ENCODE measurements at places on chromosomes 1 and 21.

- DNase-seq: no peak
Measured at GRCh38 chr21:38280867-38281266, 24.1 kb downstream of the KCNJ15 start.

- DNase-seq: no peak
Measured at GRCh38 chr1:188584119-188584518, 1755.4 kb downstream of the PLA2G4A start.

DNA sequence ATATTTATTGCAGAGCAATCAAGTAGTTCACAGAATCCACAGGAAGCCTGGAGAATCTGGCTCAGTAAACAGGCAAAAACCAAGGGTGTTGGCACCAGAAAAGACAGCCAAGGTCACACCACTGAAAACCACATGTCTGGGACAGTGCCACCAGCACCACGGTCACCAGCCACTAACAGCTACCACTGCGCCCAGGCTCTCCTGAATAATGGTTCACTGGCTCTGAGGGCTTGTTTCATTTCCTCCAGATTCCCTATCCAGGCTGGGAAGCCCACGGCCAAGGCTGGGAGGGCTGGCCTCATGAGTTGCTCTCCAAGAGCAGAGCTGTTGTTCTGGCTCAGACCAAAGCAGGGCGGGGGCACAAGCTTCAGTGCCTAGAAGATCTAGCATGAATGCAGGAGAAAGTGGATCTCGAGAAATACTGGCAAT lies 54.5 kb upstream of the PTGFRN start:
- no peak for DNase-seq

GRCh38 chr1:228313536-228314277 lies 92.9 kb downstream of the TRIM11 start:
- no peak for DNase-seq

DNA sequence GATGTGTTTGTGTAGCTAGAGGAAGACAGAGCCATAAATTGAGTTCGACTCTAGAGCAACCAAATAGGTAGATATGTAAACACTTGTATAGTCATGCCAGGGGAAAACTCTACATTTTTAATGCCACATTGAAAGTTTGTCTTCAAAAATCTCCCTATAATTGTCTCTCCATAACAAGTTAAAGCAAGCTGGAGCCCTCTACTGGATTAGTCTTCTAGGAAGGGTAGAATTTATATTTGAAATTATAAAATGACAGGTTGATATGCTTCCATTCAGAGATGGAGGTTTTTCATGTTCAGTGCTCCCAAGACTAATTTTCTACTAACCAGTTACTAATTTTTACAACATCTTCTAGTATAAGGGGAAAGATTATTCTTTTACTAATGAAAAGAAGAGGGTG lies 13.1 kb upstream of the COL24A1 start:
- no peak for DNase-seq

DNA sequence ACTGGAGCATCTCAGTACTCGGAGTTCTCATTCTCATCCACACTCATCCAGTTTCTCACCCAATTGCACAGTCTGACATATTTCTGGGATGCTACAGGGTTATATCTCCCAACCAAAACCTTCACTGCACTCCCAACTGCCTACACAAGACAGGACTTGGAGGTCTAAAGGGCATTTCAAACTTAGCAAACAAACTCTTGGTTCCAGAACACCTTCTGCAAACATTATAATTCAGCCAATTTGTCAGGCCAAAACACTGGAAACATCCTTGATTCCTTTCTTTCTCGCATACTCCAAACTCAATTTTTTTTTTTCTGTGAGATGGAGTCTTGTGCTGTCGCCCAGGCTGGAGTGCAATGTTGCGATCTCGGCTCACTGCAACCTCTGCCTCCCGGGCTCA lies 7.9 kb downstream of the SLAMF1 start:
- DNase-seq: no peak

DNA sequence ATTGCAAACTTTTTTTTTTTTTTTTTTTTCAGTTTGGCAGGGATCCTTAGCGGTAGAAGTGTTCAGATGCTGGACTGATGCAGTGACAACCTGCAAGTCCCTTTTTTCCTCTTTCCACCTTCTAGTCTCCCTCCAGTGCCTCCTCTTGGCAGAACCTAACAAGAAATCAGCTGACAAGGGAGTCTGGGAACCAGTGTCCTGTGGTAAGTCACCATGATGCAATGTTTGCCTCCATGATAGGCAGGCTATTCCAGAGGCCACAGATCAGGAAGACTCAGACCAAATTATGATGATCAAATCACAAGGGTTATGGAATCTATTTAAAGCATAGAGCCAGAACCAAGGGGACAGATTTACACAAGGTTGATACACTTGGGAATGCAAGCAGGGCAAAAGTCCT lies 3.0 kb upstream of the CD34 start:
- no peak for DNase-seq

GRCh38 chr1:41535716-41536115 lies 51.2 kb upstream of the EDN2 start:
- no peak for DNase-seq

- no peak for DNase-seq
Measured at GRCh38 chr1:175237389-175237788, 44.8 kb upstream of the KIAA0040 start.

DNA sequence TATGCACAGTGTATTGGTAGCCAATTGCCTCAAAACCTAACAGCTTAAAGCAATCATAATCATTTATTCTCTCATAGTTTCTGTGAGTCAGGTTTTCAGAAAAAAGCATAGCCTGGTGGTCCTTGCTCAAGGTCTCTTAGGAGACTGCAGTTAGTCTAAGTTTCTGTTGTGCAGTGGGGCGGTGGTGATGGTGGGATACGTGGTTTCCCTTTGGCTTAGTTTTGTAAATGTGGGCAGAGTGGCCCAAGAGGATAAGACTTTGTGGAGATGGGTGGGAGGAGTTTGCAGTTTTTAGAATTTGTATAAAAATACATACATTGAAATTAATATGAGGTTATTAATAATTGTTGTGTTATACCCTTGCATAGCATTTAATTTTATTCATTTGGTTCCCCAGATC lies 68.6 kb downstream of the NOS1AP start:
- no peak for DNase-seq

GRCh38 chr1:234833646-234834045 lies 223.7 kb upstream of the IRF2BP2 start:
- DNase-seq: no peak

GRCh38 chr1:17984583-17984982 lies 123.0 kb upstream of the IGSF21 start:
- peak; percentile 36 for DNase-seq

DNA sequence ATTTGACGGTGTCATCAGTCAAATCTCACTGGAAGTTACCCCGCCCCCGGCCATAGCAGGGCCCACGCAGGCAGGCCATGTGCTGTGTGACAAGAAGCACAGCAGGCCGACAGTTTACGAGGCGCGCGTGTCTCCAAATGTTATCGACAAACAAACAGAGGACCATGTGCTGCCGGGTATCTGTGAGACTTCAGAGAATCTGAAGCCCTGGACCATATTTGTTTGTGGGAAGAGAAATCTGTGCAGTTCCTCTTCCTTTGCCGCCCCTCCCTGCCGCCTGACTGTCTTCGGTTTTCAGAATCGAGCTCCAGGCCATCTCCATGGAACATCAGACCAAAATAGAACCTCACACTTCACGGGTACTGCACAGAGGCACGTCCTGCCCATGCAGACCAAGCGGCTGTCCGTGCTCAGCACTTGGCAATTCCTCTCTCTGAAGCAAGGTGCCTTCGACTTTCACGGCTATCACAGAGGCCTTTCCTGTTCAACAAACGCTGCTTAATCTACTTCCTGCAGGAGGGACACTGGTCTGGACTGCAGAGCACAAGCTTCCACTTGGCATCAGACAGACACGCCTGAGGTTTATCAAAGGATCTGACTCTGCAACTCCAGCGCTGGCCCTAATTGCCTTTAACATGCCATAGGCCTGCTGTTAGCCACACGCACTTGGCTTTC lies 135.7 kb upstream of the KRTAP19-8 start:
- no peak for DNase-seq

DNA sequence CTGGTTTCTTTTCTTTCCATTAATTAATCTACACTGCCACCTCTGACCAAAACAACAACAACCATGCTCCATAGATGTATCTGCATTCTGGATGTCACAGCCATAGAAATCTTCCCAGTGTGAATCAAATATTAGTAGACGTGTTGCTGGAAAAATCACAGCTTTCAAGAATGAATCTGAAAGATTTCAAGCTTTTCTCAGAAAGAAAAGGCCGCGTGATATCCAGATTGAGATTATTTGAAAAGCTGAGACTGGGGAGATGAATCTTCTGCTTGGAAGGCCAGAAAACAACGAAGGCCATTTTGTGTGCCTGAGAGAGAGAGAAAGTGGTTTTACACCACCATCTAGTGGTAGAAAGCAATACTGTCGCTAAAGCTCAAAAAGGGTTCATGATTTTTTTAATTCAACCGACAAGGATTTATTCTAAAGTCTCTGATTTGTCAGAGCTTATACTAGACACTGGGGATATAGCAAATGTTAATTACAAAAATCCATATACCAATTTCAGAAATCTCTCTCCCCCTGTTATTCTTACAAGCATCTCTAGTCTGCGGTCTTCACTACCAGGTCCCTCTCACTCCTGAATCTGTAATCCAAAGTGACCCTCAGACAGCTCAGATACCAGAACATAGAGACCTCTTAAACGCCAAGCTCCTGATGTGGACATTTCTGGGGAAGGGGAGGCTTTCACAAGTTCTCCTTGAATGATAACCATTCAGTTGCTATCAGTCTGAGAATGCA lies 87.5 kb upstream of the SGIP1 start:
- peak; percentile 64 for DNase-seq

DNA sequence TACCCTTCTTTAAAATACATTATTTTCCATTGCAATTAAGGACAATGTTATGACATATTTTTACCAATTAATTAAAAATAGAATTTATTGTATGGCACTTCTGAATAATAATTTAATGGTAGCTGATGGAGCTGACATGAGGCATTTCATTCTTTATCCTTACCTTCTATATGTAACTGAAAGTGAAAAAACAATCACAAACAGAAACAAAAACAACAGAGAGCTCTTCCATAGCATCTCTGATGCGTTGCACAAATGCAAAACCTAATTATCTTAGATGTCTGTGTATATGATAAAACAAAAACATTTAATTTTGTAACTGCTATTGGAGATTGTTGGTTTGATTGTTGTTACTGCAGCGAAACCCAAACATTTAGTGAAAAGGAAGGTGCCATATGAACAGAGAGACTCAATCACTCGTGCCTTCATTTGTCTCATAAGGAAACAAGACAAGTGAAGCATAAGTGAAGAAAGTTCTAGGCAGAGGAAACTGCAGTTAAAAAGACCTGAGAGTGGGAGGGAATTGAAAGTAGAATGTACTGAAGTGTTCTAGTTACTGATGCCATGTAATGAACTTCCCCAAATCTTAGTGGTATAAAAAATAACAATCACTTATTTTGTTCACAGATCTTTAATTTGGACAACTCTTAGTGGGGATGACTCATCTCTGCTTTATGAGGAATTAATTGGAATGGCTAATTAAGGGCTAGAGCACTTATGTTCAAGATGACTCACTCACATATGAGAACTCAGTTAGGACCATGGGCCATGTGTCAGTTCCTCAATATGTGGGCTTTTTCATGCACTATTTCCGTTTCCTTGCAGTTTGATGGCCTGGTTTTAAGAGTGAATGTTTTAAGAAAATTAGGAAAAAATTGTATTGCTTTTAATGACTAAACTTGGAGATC lies 245.0 kb upstream of the OLFM3 start:
- no peak for DNase-seq

GRCh38 chr1:91537281-91537986 lies 36.8 kb downstream of the CDC7 start:
- no peak for DNase-seq

- no peak for DNase-seq
Measured at GRCh38 chr21:35319684-35320283, 270.7 kb upstream of the RUNX1 start.

DNA sequence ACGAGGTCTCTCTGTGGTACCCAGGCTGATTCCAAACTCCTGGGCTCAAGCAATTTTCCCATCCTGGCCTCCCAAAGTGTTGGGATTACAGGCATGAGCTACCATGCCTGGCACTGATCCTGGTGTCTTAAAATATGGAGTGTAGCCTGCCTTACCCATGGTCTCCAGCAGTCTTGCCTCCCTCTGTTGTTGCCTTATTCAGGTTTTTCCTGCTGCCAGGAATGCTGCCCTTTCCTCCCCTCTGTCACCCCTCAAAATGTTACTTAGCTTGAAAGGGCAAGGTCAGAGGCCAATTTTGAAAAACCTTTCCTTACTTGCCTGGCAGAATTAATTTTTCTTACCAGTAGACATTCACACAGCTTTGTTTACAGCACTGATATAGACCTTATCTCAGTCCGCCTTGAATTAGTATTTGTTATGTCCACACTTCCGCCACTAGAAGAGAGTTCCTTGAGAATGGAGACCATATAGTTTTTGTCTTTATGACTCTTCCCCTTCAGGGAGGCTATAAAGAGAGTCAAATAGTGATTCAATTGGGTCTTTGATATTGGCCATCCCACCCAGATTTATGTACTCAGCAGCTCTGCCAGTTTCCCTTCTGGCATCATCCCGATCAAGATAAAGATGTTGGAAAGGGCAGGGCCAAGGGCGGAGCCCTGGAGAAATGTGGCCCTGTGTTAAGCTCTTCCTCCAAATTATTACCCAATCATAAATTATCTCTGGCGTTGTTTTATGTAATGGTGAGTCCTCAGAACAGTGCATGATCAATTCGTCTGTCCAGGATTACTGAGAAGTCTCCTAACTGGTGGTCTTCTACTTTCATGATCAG lies 38.8 kb downstream of the C1orf21 start:
- no peak for DNase-seq

- DNase-seq: no peak
Measured at GRCh38 chr21:36689324-36689723, 9.6 kb upstream of the SIM2 start.

DNA sequence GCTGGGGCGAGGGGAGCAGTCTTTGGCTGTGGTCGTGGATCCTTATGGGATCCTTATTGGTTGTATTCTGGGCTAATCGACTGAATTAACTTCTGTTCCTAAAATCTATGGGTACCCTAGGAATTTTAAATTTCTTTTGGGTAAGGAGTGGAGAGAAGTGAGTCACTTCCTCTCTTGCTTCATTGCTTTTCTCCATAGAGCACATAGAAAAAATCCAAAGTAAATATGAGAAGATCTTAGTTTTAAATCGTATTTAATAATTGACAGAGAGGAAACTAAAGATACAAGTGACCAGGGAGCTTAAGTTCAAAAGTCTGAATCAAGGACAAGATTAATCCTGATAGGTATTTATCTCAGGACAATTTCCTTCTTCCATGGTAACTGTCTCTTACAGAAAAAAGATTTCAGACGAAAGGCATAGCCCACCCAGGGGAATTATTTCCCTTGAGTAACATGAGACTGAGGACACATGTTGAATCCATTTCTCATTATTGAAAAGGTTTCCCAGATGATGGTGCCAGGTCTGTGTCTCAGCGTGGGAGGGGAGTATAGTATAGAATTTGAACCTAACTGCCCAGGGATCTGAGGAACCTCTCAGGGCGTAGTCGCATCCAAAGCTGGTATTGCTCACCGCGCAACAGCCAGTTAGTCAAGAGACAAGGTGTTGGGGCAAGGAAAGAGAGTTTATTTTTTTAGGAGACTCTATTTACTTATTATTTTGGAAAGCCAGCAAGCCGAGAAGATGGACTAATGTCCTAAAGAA lies 28.7 kb upstream of the FASLG start:
- no peak for DNase-seq
